ENCODE measurements at places on chromosomes 12 and 14.

DNA sequence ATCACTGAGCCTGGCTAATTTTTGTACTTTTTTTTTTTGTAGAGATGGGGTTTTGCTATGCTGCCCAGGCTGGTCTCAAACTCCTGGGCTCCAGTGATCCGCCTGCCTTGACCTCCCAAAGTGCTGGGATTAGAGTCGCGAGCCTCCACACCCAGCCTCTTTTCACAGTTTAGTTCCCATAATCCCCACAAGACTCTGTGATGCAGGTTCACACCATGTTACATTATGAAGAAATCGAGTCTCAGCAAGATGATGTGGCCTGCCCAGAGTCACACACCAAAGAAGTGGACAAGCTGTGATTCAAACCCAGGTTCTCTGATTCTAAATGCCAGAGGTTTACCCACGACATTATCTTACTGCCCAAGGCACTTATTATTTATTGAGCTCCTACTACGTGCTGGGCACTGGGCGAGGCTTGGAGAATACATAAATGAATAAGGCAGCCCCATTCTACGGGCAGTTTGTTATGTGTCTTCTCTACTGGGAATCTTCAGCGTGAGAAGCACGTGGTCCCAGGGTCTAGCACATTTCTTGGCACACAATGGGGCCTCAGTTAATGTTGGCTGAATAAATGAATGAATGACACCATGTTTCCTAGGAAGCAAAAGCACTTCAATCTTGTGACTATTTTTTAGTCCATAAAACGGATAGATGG is 23.5 kb upstream of the OASL start:
- no peak for DNase-seq

DNA sequence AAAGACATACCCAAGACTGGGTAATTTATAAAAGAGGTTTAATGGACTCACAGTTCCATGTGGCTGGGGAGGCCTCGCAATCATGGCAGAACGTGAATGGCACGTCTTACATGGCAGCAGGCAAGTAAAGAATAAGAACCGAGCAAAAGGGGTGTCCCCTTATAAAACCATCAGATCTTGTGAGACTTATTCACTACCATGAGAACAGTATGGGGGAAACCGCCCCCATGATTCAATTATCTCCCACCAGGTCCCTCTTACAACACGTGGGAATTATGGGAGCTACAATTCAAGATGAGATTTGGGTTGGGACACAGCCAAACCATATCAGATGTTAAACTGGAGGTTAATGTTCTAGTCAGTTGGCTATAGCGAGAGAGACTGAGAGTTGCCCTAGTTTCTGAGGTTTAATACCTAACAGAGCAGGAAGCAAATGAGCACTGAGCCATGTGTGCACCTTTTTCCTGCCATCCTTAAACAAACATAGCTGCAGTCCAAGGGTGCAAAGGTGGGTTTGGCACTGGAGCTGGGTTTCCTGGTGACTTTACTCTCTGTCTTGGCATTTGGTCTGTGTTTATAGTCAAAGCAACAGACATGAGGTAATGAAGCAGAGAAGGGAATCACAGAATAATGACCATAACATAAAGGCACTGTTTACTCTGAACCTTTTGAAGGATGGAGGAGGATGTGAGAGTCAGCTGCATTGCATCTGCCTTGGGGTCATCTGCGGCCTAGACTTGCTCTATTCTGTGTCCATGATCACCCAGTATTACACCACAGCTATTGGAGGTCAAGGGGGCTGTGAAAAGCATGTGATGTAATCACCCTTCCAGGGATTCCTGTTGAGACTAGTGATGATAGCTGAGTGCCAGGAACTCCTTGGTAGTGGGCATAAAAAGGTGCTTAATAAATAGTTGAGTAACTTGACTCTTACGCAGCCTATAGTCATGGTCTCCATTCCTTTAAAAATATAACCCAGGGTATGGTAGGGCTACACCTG is 83.6 kb upstream of the USP44 start:
- no peak for DNase-seq

GRCh38 chr12:53056296-53056695 is 6.4 kb downstream of the TNS2 start:
- no peak for DNase-seq

- no peak for DNase-seq
Measured at GRCh38 chr12:106296179-106296877, 6.2 kb upstream of the TCP11L2 start.

DNA sequence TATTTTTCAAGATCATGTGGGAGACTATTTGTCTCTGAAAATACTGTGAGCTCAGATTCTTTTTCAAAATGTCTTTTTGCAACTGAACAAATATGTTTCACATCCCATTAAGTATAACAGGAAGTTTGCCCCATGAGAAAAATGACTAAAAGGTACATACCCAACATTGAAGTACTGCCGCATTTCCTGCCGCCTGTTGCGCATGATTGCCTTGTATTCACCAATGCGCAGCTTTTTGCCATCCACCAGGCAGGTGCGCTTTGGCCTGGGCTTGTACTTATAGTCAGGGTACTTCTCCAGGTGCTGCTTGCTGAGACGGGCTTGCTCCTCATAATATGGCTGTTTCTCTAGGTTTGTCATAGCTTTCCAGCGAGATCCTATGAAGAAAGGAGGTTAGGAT is 413.2 kb downstream of the SOX5 start:
- no peak for DNase-seq

DNA sequence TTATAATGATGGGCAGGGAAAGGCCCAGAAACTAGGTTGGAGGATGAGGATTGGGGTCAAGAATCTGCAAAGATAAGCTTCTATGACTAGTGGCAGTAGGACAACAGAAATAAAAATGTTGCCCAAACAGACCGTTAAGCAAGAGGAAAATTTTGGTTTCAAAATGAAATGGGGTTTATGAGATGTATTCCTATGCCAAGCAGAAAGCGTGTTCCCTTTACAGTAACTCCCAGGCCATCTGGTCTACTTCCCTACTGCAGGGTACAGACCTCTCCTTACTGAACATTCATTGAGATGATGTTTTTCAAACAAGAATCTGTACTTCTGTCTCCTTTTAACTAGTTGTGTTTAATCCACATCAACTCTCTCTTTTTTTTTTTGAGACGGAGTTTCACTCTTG is 20.4 kb upstream of the TMEM229B start:
- no peak for DNase-seq

DNA sequence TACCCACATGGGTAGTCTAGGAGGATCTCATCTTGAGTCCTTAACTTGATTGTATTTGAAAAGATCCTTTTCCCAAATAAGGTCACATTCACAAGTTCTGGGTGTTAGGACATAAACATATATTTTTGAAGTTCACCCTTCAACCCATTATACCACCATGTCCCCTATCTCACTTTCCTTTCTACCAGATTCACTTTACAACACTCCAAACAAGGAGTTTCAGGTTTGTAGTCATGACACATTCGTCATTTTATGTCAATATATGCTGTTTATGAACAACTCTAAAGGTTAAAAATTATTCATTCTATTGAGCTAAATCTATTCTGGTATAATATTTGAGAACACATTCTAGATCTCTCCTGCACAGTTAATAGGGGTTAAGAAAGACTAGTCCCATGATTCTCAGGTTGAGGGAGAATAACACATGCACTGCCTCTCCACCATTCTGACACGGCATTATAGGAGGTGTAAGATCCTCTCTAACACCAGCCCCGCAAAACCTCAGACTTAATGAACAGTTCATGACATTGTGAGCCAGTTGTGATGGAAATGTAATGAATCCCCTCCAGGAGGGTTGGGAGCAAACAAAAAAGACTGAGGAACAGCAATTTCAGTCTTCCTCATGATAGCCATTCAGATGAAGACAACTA is 72.0 kb upstream of the PSMA6 start:
- DNase-seq, result no peak

DNA sequence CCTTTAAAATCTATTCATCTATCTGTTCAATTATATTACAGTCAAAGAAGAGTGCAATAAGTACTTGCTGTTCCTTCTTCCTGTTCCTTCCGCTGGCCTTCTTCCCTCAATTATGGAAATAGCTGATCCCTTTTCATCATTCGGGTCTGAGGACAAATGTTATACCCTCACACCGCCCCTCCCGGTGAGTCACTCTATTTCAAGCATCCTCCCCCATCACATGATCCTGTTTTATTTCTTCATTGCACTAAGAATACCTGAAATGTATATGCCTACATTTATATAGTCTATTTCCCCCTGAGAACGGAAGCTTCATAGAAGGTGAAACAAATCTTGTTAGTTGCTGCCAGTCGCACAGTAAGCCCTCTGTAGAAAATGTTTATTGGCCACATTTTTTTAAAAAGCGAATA is 2.5 kb downstream of the SLC38A1 start:
- DNase-seq, result no peak
